ENCODE measurements at places on chromosomes 6 and 20.

GRCh38 chr6:161575523-161576254, 301.8 kb upstream of the AGPAT4 start:
- no peak for DNase-seq

DNA sequence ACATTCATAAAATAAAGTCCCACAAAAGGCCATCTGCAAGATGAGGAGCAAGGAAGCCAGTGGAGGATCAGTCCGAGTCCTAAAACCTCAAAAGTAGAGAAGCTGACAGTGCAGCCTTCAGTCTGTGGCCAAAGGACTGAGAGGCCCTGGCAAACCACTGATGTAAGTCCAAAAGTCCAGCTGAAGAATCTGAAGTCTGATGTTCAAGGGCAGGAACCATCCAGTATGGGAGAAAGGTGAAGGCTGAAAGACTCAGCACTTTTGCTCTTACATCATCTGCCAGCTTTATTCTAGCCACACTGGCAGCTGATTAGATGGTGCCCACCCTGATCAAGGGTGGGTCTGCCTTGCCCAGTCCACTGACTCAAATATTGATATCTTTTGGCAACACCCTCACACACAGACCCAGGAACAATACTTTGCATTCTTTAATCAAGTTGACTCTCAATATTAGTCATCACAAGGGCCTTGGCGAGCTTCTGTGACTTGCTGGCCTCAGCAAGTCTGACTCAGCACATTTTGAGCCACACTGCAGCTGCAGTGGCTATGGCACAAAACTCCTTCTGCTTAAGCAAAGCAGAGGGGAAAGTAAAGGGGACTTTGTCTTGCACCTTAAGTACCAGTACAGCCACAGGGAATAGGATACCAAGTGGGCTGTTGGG, 1370.3 kb upstream of the CITED2 start:
- DNase-seq: no peak

- no peak for DNase-seq
These were observed 77.9 kb downstream of the PCSK2 start for GRCh38 chr20:17304774-17305173.

- DNase-seq: no peak
These were observed 119.9 kb upstream of the CST7 start for GRCh38 chr20:24828992-24829648.

DNA sequence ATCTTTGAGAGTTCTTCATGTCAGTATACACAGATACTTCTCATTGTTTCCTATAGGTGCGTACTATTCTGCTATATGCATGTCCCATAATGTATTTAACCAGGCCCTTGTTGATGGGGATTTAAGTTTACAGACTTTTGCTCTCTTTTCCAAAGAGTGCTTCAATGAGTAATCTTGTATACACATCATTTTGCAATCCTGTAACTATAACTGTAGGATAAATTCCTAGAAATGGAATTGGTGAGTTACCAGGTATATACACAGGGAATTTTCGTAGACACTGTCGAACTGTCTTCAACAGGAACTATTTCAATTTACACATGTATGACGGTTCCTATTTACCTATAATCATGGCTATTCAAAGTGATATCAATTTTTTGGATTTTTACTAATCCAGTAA, 15.2 kb upstream of the SNRPC start:
- DNase-seq: no peak

- no peak for DNase-seq
These were observed 64.8 kb downstream of the UTRN start for GRCh38 chr6:144349690-144350527.

DNA sequence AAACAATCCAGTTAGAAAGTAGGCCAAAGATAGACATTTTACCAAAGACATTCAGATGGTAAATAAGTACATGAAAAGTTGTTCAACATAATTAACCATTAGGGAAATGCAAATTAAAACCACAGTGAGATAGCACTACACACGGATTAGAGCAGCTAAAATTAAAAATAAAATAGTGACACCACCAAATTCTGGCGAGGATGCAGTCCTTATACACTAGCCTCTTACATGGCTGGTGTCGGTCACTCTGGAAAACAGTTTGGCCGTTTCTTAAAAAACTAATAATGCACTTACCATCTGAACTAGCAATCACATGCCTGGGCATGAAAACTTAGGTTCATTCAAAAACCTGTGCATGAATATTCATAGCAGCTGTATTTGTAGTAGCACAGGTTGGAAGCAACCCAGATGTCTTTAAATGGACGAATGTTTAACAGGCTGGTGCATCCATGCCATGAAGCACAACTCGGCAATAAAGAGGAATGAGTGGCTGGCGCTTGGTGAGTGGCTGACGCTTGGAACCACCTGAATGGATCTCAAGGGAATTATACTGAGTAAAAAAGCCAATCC, 77.0 kb downstream of the FAM120B start:
- DNase-seq: no peak

DNA sequence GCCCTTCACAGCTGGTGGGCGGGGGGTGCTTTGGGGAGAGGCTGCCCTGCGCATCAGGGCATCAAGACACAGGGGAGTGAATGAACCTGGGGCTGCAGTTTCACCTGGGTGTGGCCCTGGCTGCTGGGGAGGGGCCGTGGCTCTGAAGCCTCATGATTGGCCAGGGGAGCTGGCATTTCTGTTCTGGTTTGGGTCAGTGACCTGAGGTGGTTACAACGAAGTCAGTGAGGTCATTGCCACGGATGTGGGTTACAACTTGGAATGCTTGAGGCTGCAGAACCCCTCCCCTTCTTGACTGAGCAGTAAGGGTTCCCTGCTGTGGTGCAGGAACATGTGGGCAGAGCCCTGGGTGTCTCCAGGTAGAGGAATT, 3.0 kb downstream of the TCEA2 start:
- DNase-seq: no peak

GRCh38 chr6:133396233-133396983, 155.3 kb downstream of the EYA4 start:
- no peak for DNase-seq

GRCh38 chr6:118562959-118563358, 14.9 kb downstream of the PLN start:
- no peak for DNase-seq

- DNase-seq: no peak
These were observed 39.9 kb downstream of the SLC22A3 start for GRCh38 chr6:160387916-160388643.

DNA sequence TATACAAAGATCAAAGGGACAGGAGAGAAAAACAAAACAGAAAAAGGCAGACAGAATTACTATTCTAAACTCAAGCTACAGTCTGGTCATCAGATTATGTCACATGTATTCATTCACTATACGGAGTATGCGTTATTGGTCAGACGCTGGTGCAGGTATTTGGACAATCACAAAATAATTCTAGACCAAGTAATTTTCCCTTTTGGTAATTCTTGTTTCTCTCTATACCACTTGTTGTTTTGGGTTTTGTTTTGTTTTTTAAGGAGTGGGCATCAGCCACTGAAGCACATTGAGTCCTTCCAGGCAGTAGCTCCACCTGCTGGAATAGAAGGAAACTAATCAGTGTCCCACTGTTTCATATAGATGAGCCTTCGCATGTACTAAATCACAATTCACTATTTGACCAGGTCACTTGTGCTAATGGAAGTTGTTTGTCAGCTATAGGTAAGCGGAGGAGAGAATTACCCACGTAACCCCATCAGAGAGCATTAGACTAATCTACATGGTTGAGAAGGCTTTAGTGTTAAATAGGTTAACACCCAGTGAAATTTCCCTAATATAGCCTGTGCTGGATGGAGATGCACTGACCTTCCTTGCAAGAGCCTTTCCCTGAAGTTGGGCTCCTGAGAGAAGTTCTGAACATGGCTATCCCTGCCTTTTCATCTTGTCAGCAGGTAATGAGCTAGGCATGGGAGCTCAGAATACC, 77.9 kb downstream of the TNFAIP3 start:
- DNase-seq: no peak

- DNase-seq: no peak
These were observed 44.5 kb downstream of the TGM2 start for GRCh38 chr20:38120625-38120988.

- no peak for DNase-seq
These were observed 45.4 kb upstream of the CCN6 start for GRCh38 chr6:112008482-112008881.

- DNase-seq: no peak
These were observed 121.2 kb downstream of the SIM1 start for GRCh38 chr6:100343316-100344077.

GRCh38 chr20:48940170-48940569, 18.7 kb downstream of the ARFGEF2 start:
- DNase-seq: no peak

DNA sequence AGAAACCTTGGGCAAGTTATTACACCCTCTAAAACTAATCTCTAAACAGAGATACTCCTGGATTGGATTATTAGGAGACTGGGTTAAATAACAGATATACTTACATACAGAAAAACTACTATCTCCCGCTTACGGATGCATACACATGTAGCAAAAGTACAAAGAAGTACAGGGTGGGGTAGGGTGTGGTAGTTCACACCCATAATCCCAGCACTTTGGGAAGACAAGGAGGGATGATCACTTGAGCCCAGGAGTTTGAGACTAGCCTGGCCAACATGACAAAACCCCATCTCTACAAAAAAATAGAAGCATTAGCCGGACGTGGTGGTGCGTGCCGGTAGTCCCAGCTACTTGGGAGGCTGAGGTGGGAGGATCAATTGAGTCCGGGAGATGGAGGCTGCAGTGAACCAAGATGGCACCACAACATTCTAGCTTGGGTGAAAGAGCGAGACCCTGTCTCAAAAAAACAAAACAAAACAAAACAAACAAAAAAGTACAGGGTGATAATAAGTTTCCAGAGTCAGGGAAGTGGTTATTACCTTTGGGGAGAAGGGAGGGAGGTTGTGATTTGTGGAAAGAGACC, 8.1 kb downstream of the PIM1 start:
- DNase-seq: no peak

GRCh38 chr20:56995635-56996075, 270.8 kb downstream of the BMP7 start:
- no peak for DNase-seq

- DNase-seq: no peak
These were observed 235.2 kb upstream of the PMEPA1 start for GRCh38 chr20:57944988-57945387.
